Mesothelial cell of epicardium (in vitro differentiated cells): ENCODE measurements at places on chromosomes 12 and 14. TPM values are rescaled to one million over a fixed set of nuclear protein-coding genes. Genes with fewer than 3 reads are reported as not detected.
A peak's percentile ranks its signal among the peaks of the same experiment; 100 is the strongest.

GRCh38 chr12:81992461-81992860, 233.3 kb upstream of the PPFIA2 start:
- DNase-seq, result no peak
- H3K36me3 ChIP-seq, result no peaks in the 10 kb centered on the region
- H3K27me3 ChIP-seq, result no peaks in the 10 kb centered on the region
- H3K4me3 ChIP-seq, result no peak overlapping the region
- no peaks in the 10 kb centered on the region for H3K4me1 ChIP-seq
- no peak overlapping the region for H3K27ac ChIP-seq

DNA sequence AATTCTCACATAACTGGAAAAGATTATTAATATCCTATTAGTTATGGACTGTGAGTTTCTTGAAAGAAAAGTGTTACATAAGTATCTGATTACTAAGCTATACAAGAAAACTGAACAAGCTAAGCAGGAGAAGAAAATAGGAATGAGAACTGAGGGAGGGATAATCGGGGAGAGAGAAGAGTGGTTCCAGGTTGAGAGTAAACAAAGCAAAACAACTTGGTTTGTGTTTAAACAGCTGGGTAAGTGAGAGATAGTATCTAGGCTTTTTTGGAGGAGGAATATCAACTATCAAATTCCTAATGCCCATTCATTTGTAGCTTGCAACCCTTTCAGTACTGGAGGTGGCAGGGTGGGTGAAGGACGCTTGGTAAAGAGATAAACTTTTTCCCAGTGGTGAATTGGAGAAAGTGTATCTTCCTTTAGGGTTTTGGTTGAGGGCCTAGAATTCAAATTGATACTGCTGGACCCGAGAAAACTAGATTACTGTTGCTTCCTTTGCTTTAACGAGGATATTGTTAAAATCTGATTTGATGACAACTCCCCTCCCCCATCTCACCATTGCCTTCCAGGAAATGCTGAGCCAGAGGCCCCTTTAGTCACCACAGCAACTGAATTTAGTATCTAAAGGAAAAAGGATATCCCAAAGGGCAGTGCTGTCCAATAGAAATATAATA, 2.0 kb upstream of the SLC2A3 start:
- H3K4me3 ChIP-seq, result no peak overlapping the region
- H3K27ac ChIP-seq, result peak overlapping the region; percentile 75
- DNase-seq, result no peak
- H3K27me3 ChIP-seq, result no peaks in the 10 kb centered on the region
- H3K36me3 ChIP-seq, result no peaks in the 10 kb centered on the region

- no peak overlapping the region for H3K27ac ChIP-seq
- no peak overlapping the region for H3K4me3 ChIP-seq
These were observed 11.4 kb downstream of the RIOX1 start for GRCh38 chr14:73502017-73502619.

DNA sequence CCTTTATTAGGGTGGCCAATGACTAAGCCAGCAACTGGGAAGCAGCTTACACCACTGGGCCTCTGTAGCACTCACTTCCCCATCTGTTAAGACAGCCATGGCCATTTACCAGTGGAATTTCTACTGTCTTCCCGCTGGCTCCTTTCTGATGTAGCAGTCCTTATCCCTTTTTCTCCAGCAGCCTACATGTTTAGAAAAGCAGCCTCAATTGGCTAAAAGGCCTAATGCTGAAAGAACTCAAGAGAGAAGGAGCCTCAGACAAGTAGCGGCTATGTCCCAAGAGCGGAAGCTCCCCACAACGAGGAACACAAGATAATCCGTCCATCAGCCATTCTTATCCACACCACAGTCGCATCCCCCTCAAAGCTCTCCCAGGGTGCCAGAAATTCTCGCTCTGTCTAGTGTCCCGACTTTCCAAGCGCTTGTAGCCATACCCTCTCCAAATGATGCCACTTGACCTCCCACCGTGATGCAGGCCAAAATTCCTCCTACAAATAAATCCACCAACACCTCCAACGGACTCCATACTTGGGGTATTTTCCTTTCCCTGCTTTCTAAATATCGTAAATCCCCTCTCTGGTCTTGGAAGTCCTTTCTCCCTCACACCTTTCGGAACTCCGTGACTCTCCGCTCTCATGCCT, 624 bp downstream of the M6PR start:
- H3K27ac ChIP-seq, result peak overlapping the region; percentile 98
- peaks cover 18% of the 10 kb centered on the region for H3K4me1 ChIP-seq
- peak overlapping the region; percentile 98 for H3K4me3 ChIP-seq
- DNase-seq, result peak; percentile 41
- peaks cover 12% of the 10 kb centered on the region for H3K36me3 ChIP-seq
- H3K27me3 ChIP-seq, result no peaks in the 10 kb centered on the region

DNA sequence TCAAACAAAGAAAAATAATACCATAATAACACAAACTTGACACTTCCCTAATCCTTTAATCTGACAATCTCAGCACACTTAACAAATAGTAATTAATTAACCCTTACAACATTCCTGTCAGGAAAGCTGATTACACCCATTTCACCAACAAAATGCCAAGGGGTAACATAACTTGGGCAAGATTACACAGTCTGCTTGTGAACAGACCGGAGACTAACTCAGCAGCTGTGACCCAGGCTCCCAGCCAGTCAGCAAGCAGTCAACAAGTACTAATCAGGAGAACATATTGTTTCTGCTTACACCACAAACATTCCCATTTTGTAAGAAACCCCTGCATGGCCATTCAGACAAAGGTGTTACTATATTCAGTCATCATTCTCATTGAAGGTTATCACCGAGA, 592.5 kb upstream of the FLRT2 start:
- no peak overlapping the region for H3K4me3 ChIP-seq
- H3K27ac ChIP-seq, result no peak overlapping the region
- peaks cover 2% of the 10 kb centered on the region for H3K4me1 ChIP-seq
- DNase-seq, result no peak

GRCh38 chr12:5873281-5873919, 71.7 kb downstream of the ANO2 start:
- no peak overlapping the region for H3K27ac ChIP-seq
- no peaks in the 10 kb centered on the region for H3K4me1 ChIP-seq
- no peaks in the 10 kb centered on the region for H3K36me3 ChIP-seq
- peaks cover 18% of the 10 kb centered on the region for H3K27me3 ChIP-seq
- H3K4me3 ChIP-seq, result no peak overlapping the region

DNA sequence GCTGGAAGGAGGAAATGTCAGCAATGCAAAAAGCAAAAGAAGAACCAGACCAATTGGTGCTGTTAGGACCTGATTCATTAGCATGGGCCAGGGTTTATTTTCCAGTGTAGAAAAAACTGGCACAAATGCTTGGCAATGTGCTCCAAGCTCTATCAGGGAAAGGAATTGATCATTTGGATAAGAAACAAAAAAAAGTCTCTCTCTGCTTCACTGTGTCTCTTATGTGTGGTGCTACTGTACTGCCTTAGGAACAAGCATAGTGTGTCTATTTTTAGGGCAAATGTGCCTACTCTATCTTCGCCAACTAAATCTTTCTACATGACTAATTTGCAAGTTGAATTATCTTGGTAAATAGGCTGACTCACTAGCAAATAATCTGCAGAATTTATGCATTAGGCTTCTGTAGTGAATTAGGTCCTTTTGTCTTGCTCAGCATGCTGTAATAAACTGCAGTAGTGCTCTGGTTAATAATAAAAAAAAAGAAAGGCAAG, 236.7 kb downstream of the MDGA2 start:
- H3K27ac ChIP-seq, result no peak overlapping the region
- no peak for DNase-seq
- H3K4me3 ChIP-seq, result no peak overlapping the region
- no peaks in the 10 kb centered on the region for H3K27me3 ChIP-seq

DNA sequence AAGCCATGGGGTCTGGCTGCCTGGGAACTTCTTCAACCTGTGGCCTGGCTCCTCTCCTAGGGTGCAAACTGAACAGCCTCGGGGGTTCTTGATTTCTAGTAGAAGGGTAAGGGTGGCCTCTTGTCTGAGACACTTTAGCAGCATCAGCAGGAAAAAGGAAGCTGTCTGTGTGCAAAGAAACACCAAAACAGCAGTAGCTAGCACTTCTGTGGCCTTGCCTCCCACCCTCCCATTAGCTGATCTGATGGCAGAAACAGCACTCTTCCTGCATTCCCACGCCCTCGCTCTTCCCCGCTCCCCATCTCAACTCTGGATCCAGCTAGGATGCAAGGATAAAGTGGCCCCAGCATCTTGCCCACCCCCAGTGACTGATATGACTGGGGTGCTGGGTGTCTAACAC, 20.7 kb downstream of the SLC7A8 start:
- no peaks in the 10 kb centered on the region for H3K27me3 ChIP-seq
- peaks cover 58% of the 10 kb centered on the region for H3K4me1 ChIP-seq
- H3K4me3 ChIP-seq, result no peak overlapping the region
- DNase-seq, result no peak
- H3K27ac ChIP-seq, result no peak overlapping the region
- H3K36me3 ChIP-seq, result peaks cover 23% of the 10 kb centered on the region

DNA sequence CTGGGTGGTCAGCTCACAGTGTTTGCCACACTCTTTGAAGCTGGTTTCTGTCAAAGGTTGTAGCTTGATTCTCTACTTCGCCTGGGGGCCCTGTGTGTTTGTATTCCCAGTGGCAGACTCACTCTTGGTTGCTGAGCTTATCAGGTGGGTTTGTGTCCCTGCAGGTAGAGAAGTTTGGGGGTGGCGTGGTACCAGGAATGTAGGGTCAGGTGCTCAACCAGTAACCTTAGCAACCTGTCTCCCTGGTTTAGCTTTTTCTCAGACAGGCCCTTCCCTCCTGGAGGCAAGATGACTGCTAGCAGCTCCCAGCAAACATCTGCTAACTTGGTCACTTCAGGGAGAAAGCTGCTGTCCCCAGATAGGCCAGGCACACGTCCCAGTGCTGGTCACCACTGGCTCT, 352.2 kb downstream of the AACS start:
- no peaks in the 10 kb centered on the region for H3K36me3 ChIP-seq
- H3K4me1 ChIP-seq, result no peaks in the 10 kb centered on the region
- DNase-seq, result no peak
- H3K27me3 ChIP-seq, result no peaks in the 10 kb centered on the region

DNA sequence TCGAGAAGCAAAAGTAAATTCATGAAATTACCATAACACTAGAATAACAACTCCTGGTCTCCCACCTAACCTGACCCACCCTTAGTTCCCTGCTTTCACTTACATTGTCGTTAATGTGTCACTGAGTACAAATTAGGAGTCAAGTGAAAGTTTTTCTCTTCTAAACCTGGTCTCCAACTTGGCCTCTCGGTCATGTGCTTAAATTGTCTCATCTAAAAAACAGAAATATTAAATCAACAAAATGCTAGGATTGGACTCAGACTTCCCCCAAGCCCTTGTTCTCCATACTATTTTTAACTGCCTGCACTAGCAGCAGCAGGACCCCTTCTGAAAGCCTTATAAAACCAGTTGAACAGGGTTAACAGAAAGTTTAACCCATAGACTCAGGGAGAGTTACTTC, 1.8 kb upstream of the BTG1 start:
- peak overlapping the region; percentile 99 for H3K4me3 ChIP-seq
- DNase-seq, result no peak
- peaks cover 12% of the 10 kb centered on the region for H3K36me3 ChIP-seq

DNA sequence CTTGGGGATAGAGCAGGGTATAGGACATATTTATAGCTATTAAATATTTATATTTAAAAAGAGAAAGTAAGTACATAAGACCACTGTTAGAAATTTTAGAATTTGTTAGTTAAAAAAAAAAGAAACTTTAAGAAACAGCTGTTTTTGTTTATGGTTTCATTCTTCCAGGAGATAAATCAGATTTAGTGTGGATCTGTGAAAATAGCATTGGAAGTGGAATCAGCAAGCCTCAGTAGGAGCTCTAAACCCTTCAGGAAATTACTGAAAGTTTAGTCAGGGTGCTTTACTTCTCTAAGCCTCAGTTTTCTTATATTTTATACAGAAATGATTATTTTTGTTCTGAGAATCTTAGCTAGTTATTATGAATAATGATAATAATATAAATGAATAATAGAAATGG, 316.0 kb upstream of the NOVA1 start:
- peaks cover 2% of the 10 kb centered on the region for H3K27me3 ChIP-seq
- no peak overlapping the region for H3K4me3 ChIP-seq
- DNase-seq, result no peak
- H3K27ac ChIP-seq, result no peak overlapping the region

- H3K4me1 ChIP-seq, result peaks cover 15% of the 10 kb centered on the region
- peak overlapping the region; percentile 97 for H3K4me3 ChIP-seq
- H3K27ac ChIP-seq, result peak overlapping the region; percentile 92
- DNase-seq, result no peak
- no peaks in the 10 kb centered on the region for H3K27me3 ChIP-seq
These were observed 680 bp downstream of the ASB8 start for GRCh38 chr12:48156652-48157017.

DNA sequence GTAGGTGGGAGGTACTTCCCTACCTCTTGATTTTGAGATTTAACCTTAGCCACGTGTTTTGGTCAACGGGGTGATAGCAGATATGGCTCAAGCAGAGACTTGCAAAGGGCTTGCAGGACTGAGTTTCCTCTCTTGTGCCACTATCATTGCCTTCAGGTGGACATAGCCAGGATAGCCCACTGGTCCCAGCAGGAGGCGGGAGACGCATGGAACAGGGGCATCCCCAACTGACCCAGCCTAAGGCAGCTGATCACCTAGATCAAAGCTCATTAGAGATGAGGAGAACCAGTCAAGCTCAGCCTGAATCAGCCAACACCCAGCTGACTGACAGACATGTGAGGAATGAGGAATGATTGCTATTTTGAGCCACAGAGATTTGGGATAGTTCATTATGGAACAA, 49.6 kb downstream of the CALM1 start:
- no peak overlapping the region for H3K4me3 ChIP-seq
- H3K27ac ChIP-seq, result no peak overlapping the region
- H3K36me3 ChIP-seq, result no peaks in the 10 kb centered on the region
- peaks cover 18% of the 10 kb centered on the region for H3K27me3 ChIP-seq

DNA sequence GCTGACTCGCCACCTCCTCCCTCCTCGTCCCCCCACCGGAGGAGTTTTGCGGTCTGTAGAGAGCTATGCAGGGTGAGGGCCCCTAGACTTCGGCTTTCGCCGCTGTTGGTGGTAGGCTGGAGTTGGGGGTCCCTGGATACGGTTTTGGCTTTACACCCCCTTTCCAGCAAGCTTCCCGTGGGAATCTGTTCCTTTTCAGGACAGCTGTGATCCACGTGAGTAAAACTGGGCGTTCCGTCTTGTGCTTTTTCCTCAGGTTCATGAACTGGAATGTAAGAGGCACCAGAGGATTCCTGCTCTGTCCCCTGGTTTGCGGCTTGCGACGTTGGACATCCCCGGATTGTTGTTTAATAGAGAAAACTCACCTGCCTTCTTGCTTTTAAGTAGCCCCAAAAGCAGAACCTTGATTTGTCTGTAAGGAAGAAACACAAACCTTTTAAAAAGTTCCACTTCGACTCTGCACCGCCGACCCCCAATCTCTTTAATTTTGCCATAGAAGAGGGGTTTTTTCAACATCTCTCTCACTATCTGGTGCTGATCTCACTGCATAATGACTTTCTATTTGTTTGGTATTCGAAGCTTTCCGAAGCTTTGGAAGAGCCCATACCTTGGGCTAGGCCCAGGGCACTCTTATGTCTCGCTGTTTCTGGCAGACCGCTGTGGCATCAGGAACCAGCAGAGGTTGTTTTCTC, 490 bp downstream of the PRORP start:
- H3K4me3 ChIP-seq, result peak overlapping the region; percentile 97
- H3K27ac ChIP-seq, result peak overlapping the region; percentile 100
- peaks cover 13% of the 10 kb centered on the region for H3K36me3 ChIP-seq
- DNase-seq, result no peak
- peaks cover 33% of the 10 kb centered on the region for H3K4me1 ChIP-seq

Gene LRTM2
- total RNA-seq, result 0.45 to 0.47 TPM in 2 of 3 replicates, not detected in the other

Gene TXNDC16
- 11.5 to 12.7 TPM (median 12.6 TPM) in 3 replicates for total RNA-seq

Gene ERP27
- 55.2 to 60.4 TPM (median 58.1 TPM) in 3 replicates for total RNA-seq

Gene DACT1
- 57.8 to 61.7 TPM (median 59.2 TPM) in 3 replicates for total RNA-seq

Gene AQP5
- 0.16 TPM in 1 of 3 replicates, not detected in the others for total RNA-seq

Gene CACNA1C
- total RNA-seq, result 29.8 to 33.6 TPM (median 31.2 TPM) in 3 replicates

Gene UBC
- 718 to 741 TPM (median 720 TPM) in 3 replicates for total RNA-seq

Gene GLIPR1L2
- total RNA-seq, result 0.89 to 1.6 TPM (median 1.4 TPM) in 3 replicates

Gene KCNC2
- total RNA-seq, result 0.97 to 1.6 TPM (median 1.4 TPM) in 3 replicates

Gene PTPRR
- total RNA-seq, result 0.38 to 0.60 TPM (median 0.52 TPM) in 3 replicates

Gene ABCC9
- 1.00 to 1.6 TPM (median 1.4 TPM) in 3 replicates for total RNA-seq

Gene SLC24A4
- 0.04 TPM in 1 of 3 replicates, not detected in the others for total RNA-seq

Gene MMP17
- 1.8 to 2.0 TPM (median 1.9 TPM) in 3 replicates for total RNA-seq
